ENCODE measurements at places on chromosomes 1 and 21.

- no peak for DNase-seq
These were observed 87.4 kb downstream of the GPR52 start for GRCh38 chr1:174535207-174535606.

DNA sequence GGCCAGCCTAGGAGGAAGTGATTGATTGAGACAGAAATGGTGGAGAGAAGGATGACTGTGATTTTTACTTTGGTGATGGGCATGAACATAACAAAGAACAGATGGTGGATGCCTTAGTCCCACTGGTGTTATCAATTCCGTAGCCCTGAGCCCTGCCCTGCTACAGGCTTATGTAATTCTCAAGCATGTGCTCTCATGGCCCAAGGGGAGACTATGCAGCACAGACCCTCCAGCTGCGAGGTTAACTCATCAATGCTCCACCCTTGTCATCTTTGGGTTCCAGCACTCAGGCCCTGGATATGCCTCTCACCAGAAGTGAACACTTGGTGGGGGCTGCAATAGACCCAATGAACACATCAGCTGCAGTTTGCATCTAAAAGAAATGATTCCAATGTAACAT lies 62.7 kb upstream of the LRRC8D start:
- DNase-seq = no peak

GRCh38 chr1:46594063-46594462 lies 10.0 kb downstream of the MKNK1 start:
- no peak for DNase-seq

- DNase-seq = no peak
These were observed 49.7 kb downstream of the SLX9 start for GRCh38 chr21:44989537-44989886.

- DNase-seq = no peak
These were observed 21.6 kb upstream of the MAGOH start for GRCh38 chr1:53259932-53260331.

DNA sequence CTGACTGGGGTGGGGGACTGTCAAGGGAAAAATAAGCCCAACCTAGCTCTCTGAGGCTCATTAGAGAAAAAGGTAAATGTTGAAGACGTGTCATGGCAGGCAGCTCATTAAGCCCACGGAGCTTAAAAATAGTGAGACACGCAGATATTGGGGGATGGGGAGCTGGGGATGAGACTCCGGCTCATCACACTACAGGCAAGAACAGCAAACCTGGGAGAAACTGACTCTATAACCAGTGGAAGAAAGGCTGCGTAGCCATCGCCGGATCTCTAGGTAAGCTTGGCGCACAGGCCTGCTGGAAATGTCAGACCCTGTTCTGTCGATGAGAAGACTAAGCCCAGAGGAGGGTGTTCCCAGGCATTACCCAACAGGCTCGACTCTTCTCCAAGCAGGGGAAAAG lies 78.0 kb downstream of the SYT2 start:
- no peak for DNase-seq

DNA sequence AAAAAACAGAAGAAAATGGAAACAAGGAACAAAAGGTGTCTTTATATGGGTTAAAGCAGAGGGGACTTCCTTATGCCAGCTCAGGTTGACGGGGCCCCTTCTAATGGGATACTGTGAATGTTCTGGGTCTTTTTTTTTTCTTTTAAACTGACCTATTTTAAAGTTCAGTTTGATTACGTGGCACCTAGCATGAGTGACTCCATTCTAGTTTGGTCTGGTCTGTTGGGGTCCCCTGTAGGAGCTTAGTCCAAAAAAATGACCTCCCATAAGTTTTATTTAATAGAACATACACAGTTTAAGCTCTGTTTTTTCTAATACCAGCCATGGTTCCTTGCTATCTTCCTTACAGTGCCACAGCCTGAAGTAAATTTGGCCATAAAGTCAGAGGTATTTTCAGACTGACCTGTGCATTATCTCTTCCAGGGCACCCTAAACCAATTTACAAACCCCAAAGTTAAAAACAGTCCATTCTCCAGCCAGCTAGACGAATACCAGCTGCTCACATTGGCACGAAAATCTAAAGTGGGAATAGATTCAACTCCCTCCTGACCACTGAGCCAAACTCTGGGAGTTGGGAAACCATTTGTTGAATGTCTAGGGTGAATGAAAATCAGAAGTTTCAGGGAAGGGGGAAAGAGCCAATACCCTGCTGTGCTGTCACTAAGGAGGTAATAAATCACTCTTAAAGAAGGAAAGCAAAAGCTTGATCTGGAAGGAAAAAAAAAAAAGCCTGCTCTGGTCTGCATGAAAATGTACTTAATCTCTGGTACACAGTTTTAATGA lies 42.4 kb downstream of the AKNAD1 start:
- DNase-seq = no peak

GRCh38 chr1:64263856-64264255 lies 60.4 kb downstream of the UBE2U start:
- DNase-seq = no peak

Data from esophagus squamous epithelium (tissue), 5 donors.